ENCODE measurements at places on chromosomes 4 and X. TPM values are rescaled to one million over a fixed set of nuclear protein-coding genes. Genes with fewer than 3 reads are reported as not detected.

GRCh38 chr4:109914322-109914721 is 1.6 kb downstream of the EGF start:
- no peaks in the 10 kb centered on the region for H3K27me3 ChIP-seq
- peak overlapping the region; percentile 17 for H3K4me3 ChIP-seq
- no peaks in the 10 kb centered on the region for H3K36me3 ChIP-seq
- no peak overlapping the region for H3K27ac ChIP-seq
- no peaks in the 10 kb centered on the region for H3K4me1 ChIP-seq

- H3K36me3 ChIP-seq: no peaks in the 10 kb centered on the region
- no peaks in the 10 kb centered on the region for H3K27me3 ChIP-seq
- H3K4me1 ChIP-seq: no peaks in the 10 kb centered on the region
- DNase-seq: peak; percentile 68
- peak overlapping the region; percentile 30 for H3K27ac ChIP-seq
These were observed 43.7 kb upstream of the TMSB15B start for GRCh38 chrX:103918571-103919269.

DNA sequence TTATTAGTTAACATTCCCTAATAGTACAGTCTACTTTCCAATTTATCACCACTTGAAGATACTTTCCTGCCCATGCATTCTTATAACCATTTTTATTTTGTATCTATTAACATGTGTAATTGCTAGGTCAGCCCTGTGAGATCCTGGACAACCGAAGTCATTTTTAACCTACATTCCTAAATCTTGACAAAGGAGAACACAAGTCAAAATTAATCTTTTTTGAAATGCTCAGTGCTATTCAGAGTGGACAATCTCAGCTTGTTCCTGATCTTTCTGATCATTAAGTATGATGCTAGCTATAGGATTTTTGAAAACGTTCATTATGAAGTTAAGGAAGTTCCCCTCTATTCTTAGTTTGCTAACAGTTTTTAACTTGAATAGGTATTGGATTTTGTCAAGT is 37.5 kb downstream of the ANXA10 start:
- no peak overlapping the region for H3K4me3 ChIP-seq
- no peak for DNase-seq
- H3K27ac ChIP-seq: no peak overlapping the region
- H3K36me3 ChIP-seq: no peaks in the 10 kb centered on the region
- H3K4me1 ChIP-seq: no peaks in the 10 kb centered on the region

DNA sequence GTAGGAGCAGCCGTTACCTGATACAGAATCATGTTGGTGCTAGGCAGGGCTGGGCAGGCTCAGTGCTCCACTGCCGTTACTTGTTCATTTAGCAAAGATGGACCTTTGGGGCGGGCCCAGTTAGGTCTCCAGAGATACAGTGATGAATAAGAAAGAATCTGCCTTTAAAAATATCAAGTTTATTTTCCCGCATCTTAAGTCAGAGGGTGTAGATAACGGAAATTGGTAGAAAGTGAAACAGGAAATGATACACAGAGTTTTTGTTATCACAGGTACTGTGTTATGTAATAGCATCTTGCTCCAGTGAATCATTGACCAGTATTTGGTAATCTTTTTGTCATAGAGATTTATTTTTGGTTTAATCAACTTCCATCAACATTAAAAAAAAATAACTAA is 5.5 kb downstream of the TMEM131L start:
- no peaks in the 10 kb centered on the region for H3K36me3 ChIP-seq
- H3K4me3 ChIP-seq: no peak overlapping the region
- H3K27me3 ChIP-seq: no peaks in the 10 kb centered on the region
- no peak overlapping the region for H3K27ac ChIP-seq
- no peak for DNase-seq
- H3K4me1 ChIP-seq: no peaks in the 10 kb centered on the region

Gene PARM1
- 280 TPM for total RNA-seq

Data from colonic mucosa (tissue), 4 donors.